Lung (tissue), 17 donors: ENCODE measurements at places on chromosomes 5 and 9.

GRCh38 chr5:54743997-54744788 lies 226.6 kb downstream of the SNX18 start:
- peaks cover 33% of the 10 kb centered on the region for H3K4me1 ChIP-seq
- DNase-seq: peak; percentile 96
- H3K36me3 ChIP-seq: no peaks in the 10 kb centered on the region
- no peak overlapping the region for H3K27ac ChIP-seq
- no peaks in the 10 kb centered on the region for H3K27me3 ChIP-seq
- no peak overlapping the region for H3K4me3 ChIP-seq

DNA sequence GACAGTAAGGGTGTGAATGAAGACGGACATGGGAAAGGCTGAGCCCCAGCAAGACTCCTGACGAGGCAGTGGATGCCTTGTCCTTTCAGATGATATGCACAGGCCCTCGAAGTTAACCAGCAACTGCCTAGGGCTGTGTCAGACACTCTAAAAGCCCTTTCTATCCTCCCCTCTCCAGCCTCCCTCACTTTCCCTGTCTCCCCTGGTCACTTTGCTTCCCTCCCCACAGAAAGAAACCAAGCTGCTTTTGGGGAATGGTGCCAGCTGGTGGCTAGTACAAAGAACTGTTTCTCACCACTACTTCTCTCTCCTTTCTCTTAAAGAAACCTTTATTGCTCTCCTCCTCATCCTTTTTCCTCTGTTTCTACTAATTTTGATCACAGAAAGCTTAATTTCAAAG lies 21.4 kb downstream of the LHFPL2 start:
- no peak for DNase-seq
- H3K27me3 ChIP-seq: no peaks in the 10 kb centered on the region
- no peak overlapping the region for H3K27ac ChIP-seq
- H3K4me3 ChIP-seq: no peak overlapping the region

- no peak for DNase-seq
- H3K4me1 ChIP-seq: no peaks in the 10 kb centered on the region
- H3K27me3 ChIP-seq: no peaks in the 10 kb centered on the region
- H3K36me3 ChIP-seq: no peaks in the 10 kb centered on the region
Observed at GRCh38 chr5:159734366-159734765, 181.9 kb upstream of the ADRA1B start.

- no peaks in the 10 kb centered on the region for H3K27me3 ChIP-seq
- no peaks in the 10 kb centered on the region for H3K4me1 ChIP-seq
- DNase-seq: no peak
- no peak overlapping the region for H3K4me3 ChIP-seq
Observed at GRCh38 chr9:93354451-93354850, 97.0 kb upstream of the FAM120A start.

GRCh38 chr5:88063813-88064212 lies 204.8 kb downstream of the TMEM161B start:
- H3K27me3 ChIP-seq: no peaks in the 10 kb centered on the region
- H3K4me1 ChIP-seq: no peaks in the 10 kb centered on the region
- no peaks in the 10 kb centered on the region for H3K36me3 ChIP-seq

- H3K4me1 ChIP-seq: no peaks in the 10 kb centered on the region
- no peak overlapping the region for H3K27ac ChIP-seq
- DNase-seq: no peak
- H3K27me3 ChIP-seq: no peaks in the 10 kb centered on the region
- no peak overlapping the region for H3K4me3 ChIP-seq
Observed at GRCh38 chr5:175290379-175290778, 153.6 kb downstream of the DRD1 start.

DNA sequence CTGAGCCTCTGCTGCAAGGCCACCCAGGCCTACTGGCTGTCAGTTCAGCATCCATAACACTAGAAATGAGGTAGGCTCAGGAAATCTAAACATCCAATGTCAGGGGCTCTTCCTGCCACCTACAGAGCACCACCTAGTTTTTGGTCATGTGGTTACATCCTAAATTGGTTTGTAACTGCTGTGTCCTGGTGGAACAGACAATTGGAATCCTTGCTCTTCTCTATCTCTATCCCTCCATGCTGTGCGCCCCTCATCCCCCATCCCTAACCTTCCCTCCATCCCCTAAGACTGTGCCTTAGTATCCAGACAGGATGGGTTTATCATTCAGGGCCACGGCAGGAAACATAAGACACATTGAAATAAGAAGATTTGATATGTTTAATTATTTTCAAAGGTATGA lies 11.4 kb upstream of the MCTP1 start:
- no peaks in the 10 kb centered on the region for H3K36me3 ChIP-seq
- no peak overlapping the region for H3K27ac ChIP-seq
- no peaks in the 10 kb centered on the region for H3K27me3 ChIP-seq
- no peaks in the 10 kb centered on the region for H3K4me1 ChIP-seq

GRCh38 chr9:4502444-4502843 lies 12.2 kb downstream of the SLC1A1 start:
- no peak for DNase-seq
- H3K4me3 ChIP-seq: no peak overlapping the region
- H3K36me3 ChIP-seq: no peaks in the 10 kb centered on the region
- no peaks in the 10 kb centered on the region for H3K27me3 ChIP-seq
- H3K27ac ChIP-seq: no peak overlapping the region
- no peaks in the 10 kb centered on the region for H3K4me1 ChIP-seq

DNA sequence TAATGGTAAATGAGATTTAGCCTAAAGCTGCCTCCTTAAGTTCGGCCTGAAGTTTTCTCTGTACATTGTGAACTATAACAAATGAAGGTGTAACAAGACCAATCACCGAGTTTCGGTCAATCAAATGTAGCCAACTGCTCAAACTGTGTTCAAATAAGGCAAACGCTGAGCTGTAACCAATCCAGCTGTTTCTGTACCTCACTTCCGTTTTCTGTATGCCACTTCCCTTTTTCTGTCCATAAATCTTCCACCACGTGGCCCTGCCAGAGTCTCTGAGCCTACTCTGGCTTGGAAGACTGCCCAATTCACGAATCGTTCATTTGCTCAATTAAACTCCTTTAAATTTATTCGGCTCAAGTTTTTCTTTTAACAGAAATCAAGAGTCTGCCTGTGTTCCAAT lies 193.5 kb upstream of the KLF9 start:
- H3K4me1 ChIP-seq: peaks cover 7% of the 10 kb centered on the region
- H3K36me3 ChIP-seq: no peaks in the 10 kb centered on the region
- H3K27ac ChIP-seq: no peak overlapping the region
